ENCODE measurements at places on chromosomes 2 and 18.

- DNase-seq = no peak
These were observed 10.5 kb downstream of the CHMP1B start for GRCh38 chr18:11861583-11862288.

GRCh38 chr18:35437836-35438235 is 59.9 kb downstream of the INO80C start:
- DNase-seq = no peak

DNA sequence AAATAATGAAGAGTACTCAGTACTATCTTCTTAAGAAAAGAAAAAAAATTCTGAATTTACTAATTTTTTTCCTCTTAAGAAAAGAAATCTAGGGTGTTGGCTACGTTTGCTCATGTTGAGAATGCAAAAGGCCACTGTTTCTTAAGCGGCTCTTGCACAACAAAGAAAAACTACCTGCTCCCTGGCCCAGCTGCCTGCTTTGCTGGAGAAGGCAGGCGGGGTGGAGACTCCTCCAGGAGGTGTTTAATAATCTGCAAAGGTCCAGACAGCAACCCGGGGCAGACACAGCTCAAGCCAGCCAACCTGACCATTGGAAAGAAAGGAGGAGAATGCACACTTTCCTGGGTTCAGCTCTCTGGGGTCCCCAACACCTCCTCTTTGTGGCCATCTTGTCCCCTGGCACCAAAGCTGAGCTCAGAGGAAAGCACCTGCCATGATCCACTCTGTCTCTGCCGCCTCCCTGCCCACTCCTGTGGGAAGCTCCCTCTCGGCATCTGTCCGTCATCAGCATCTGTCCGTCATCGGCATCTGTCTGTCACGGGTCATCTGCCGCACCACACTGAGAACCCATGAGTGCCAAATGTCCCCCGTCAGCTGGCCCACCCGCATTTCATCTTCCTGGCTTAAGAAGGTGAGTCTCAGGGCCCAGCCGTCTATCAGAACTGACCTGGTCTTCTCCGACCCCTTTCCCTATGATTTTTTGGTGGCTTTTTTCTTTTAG is 11.9 kb downstream of the ZNF516 start:
- DNase-seq = no peak

DNA sequence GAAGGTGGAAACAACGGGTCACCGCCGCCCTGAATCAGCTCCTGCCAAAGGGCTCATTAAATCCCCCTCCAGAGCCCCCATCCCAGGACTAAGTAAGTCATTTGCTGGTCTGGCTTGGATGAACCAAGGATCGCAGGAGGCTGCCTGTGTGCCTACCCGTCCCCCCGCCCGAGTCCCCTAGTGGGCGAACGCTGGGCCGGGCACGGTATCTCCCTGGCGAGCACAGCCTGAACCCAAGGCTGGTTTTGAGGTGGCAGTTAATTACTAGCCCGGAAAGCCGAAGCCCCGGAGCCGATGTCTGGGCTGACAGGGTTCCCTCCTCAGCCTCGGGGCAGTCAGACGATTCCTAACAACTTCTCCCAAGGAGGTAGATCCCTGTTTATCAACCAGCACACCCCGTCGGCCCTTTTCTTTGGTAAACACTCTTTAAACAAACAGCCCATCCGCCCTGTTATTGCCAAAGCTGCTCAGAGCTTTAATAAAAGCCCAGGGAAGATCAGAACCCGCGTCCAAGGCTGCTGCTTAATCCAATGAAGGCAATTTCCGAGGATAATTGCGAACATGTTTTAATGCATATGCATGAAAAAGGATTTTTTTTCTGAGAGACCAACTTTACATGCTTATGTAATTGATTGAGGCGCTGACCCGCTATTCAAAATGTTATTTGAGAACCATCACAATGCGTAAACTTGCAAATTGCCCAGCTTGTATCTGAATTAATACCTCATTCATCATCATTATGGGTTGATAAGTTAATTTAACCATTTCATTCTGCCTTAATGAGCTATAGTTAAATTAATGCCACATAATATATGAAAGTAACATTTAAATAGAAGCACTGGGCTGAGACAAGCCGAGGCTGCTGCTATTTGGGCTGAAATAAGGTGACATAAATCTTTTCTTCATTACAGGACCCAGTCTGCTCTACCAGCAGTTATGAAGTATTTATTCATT is 10.5 kb downstream of the EVX2 start:
- DNase-seq = no peak

DNA sequence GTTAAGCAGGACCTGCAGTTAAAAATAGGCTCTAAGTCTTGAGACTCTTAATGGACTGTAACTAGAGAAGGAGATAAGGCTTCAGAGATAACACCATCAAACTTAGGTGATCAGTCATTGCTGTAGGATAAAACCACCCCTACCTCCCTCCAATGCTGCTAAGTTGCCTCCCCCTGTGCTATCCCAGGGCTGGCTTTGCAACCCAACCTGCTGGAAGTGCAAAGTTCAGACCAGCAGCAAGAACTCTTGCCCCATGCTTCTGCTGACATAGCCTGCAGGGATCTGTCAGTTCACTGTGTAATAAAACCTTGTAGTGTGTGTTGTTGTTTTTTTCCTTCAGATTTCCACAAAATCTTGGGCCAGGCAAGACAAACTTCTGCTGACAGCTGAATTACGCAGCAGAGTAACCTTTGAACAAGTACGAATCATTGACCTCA is 57.4 kb upstream of the EPB41L3 start:
- DNase-seq = no peak

GRCh38 chr2:39217192-39217550 is 26.6 kb downstream of the CDKL4 start:
- no peak for DNase-seq

- no peak for DNase-seq
These were observed 1004.4 kb upstream of the CDH2 start for GRCh38 chr18:29181151-29181901.

DNA sequence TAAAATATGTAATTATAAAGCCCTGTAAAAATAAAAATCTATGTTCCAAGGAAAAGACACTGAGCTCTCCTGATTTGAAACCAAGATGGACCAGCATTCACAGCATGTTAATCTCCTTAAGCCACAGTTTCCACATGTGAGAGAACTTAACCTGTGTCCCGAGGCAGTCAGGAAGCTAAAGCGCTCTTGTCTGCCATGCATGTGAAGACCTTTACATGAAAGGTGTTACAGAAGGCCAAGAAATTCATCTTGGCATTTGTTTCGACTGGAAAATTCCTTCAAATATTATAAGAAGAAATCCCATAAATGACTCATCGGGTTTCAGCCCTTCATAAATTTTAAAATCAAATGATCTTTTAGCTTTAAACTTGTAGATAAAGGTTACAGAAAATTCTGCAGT is 328.6 kb downstream of the CDH2 start:
- no peak for DNase-seq

- DNase-seq = no peak
These were observed 115.4 kb upstream of the CCDC195 start for GRCh38 chr2:224831530-224831929.

DNA sequence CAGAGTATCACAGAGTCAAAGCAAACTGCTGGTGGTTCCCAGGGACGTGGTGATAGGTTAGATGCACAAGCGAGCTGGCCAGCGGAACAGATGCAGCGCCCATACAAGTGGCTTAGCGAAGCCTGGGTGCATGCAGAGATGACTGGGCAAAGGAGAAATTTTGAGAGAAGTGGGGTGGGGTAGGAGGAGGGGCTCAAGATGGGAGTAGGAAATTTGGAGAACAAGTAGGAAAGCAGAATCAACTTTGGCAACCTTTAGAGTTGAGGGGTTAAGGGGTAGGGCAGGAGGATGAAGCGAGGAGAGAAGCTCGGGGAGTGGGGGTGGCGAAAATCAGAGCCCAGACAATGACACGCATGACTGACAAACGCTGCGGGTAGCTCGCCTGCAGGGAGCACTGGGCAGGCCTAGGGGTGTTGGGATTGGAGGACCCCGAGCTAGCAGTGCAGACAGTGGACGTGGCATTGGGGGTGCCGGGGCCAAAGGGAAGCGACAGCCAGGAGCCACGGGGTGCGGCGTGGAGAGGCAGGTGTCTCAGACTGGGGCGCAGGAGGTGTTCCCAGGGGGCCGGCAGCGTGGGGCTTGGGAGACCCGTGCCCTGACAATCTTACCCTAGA is 431 bp downstream of the FAM98A start:
- DNase-seq = no peak

DNA sequence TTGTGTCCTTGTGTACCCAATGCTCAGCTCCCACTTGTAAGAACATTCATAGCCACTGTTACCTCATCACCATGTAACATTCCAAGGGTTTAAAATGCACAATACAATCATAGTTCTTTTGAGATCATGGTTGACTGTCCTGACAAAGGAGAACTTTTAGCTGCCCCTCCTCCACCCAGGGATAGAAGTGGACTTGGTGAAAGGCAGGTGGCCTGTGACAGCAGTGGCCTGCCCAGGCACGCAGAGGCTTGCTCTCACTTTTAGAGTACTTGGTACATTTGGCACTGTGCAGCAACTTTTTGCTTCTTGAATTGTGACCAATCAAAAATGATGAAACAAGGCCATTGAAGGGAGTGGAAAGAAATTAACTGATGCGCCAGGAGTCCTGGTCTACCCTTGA is 108.7 kb downstream of the ANKRD44 start:
- DNase-seq = no peak

GRCh38 chr2:187272255-187272654 is 175.8 kb downstream of the CALCRL start:
- DNase-seq = no peak

DNA sequence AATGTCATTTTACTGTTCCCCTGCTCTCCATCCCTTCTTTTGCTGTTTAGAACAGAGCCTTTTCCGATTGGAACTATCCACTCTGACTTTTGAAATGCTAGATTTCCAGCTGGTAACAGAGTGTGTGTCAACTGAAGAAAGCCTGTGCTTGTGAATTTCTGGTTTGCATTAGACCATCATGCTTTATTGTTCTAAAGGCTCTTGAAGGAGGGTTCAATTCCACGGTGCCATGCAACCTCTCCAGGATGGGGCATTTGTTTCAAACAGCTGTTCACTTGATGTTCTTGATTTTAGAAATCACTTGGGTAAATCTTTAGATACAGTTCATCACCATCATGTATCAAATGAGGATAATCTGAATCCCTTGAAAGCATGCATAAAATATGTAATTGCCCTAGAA is 156.7 kb downstream of the QPCT start:
- DNase-seq = no peak

DNA sequence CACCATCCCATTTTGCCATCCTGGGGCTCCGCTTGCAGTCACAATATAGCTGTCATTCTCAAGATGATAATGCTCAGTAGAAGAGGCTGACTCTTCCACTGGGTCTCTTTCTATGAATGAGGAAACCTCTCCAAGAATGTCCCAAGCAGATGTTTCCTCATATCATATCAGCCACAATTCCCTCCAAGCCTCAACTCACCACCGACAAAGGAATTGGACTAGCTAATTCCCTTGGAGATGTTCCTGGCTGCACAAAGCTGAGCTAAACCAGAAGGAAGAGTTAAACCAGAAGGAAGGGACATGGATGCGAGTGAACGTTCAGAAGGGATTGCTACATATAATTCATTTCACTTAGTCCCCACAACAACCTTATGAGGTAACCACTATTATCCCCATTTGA is 65.0 kb upstream of the NPAS2 start:
- no peak for DNase-seq

DNA sequence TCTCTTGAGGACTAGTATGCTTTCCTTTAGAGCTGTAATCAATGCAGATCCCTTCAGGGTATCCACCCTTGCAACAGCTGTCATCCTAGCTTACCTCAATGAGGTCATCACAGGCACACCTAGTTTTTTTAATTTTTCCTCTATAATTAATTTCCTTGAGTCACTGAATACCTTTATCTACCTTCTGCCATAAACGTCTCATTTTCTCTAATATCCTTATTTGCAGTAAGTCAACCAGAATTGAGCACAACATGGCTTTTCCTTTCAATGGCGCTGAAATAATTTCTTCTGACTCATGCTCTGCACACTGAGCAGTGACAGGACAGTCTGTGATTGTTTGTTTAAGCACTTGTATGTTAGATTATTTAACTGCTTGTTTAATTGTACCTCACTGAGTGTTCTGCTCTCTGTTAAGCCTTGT is 49.4 kb downstream of the ETAA1 start:
- DNase-seq = no peak

DNA sequence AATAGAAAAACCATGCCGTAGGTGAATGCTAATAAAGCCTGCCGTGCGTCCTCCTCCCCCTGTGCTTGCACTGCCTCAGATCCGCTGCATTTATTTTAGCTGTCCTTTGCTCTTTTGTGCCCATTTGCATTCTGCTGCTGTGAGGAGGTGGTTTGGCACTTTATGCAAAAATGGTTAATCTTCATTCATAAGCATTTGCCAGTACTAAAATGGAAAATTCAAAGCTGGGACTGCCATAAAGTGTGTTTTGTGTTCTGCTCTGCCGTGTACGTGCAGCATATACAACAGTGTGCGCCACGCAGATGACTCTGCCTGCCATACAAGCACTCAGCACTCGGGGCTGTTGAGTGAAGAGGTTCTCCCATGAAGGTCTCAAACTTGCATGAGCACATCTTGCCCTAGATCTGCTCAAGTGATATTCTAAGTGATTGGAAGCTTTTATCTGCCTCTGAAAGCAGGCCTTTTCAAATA is 73.6 kb downstream of the SPATS2L start:
- DNase-seq = no peak

DNA sequence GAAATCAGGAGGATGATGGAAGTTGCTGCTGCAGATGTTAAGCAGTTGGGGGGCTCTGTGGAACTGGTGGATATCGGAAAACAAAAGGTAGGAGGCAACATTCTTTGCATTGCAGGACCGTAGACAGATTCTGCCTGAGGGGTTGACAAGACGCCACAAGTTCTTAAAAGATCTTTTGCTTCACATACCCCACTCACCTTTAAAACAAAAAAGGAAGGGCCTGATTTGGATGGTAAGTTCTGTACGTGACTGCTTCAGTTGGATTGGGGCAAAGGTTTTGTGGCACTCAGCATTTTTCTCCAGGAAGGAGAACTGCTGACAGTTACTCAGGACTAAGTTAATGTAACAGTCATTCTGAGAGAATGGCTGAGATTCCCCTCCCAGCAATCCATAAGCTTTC is 5.2 kb downstream of the CNDP2 start:
- DNase-seq = peak; percentile 33

- no peak for DNase-seq
These were observed 1.2 kb downstream of the REV1 start for GRCh38 chr2:99488539-99489062.
